Retina (tissue), 1 donor: ENCODE measurements at places on chromosomes 3 and 15.

- no peak for DNase-seq
Observed at GRCh38 chr3:189041482-189042090, 130.2 kb upstream of the TPRG1 start.

- no peak for DNase-seq
Observed at GRCh38 chr3:134543113-134543512, 57.3 kb downstream of the CEP63 start.

DNA sequence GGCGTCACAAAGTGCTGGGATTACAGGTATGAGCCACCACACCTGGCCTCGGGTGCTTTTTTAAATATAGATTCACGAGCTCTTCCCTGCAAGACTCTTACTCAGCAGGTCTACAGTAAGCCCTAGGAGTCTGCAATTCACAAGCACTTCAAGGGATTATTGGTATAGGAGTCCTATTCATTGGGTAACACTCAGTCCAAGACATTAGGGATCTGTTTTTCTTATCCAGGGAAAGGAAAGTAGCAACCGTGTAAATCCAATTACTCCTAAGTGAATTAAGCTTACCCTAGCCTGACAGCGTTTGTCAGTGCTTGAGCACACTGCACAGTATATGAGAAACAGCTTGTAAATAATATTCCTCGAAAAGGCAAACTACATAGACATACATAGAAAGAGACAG lies 109.9 kb downstream of the SENP2 start:
- DNase-seq: no peak

GRCh38 chr15:30044377-30044776 lies 38.4 kb upstream of the GOLGA8J start:
- DNase-seq: no peak

- no peak for DNase-seq
Observed at GRCh38 chr3:166285001-166285400, 447.8 kb upstream of the BCHE start.

GRCh38 chr3:47617086-47618010 lies 38.7 kb upstream of the CSPG5 start:
- DNase-seq: no peak

DNA sequence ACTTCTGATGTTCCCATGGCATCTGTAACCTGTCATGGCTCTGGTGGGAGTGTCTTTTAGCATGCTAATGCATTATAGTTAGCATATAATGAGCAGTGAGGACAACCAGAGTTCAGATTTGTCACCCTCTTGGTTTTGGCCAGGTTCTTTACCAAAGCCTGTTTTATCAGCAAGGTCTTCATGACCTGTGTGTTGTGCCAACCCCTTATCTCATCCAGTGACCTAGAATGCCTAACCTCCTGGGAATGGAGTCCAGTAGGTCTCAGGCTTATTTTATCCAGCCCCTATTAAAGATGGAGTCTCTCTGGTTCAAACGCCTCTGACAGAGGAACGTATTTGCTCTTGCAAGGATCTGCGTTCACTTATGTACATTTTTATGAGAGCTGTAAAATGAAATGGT lies 60.3 kb upstream of the UTS2B start:
- no peak for DNase-seq

DNA sequence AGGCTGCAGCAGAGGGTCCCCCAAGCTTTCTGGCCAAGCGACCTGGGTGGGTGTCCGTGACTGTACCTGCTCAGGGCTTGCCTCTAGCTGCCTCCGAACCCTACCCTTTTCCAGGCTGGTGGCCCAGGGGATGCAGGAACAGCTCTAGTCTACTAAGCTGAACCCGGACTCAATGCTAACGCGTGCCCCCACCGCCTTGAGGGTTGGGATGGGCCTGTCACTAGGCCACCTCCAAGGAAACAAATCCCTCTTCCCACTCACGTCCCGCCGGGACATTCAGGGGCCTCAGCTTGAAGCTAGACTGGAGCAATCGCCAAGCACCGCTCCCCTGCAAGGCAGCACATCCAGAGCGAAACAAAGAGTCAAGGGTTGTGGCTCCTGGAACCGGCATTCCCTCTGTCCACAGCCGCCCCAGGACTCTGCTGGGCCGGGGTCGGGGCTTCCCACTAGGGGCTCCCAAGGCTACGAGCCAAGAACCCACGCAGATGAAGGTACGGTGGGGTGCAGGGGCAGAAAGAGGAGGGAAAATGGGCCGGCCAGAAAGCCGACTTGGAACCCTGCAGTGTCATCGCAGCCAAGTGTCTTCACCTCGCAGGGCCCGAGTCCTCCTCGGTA lies 2.9 kb downstream of the FBXL22 start:
- no peak for DNase-seq

- no peak for DNase-seq
Observed at GRCh38 chr15:78914027-78914764, 30.6 kb downstream of the CTSH start.

GRCh38 chr3:6022621-6023020 lies 835.1 kb downstream of the EDEM1 start:
- DNase-seq: no peak

DNA sequence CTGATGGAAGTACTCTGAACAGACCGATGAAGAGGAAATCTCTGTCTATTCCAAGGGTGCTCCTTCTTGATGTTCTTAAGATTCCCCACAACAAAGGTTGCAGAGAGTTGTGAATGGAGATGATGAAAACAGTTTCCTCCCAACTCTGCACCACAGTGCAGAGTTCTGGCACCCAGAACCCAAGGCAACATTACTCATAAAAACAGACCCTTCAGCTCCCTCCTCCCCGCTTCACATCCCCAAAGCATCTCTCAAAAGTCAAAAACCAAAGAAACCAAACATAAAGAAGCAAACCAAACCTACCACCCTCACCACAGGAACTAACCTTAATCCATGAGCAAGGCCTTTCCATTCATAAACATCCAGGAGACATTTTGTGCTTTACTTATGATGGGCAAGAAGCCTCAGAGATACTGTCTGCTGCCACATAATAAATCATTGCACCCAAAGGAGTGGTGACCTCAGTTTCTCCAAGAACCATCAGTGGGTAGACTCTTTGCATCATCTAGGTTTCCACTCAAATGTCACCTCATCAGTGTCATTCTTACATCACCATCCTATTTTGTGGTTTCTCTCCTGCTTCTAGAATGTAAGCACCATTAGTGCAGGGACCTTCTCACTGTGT lies 13.2 kb downstream of the PCOLCE2 start:
- no peak for DNase-seq

GRCh38 chr15:44315126-44315525 lies 26.6 kb downstream of the GOLM2 start:
- DNase-seq: no peak

DNA sequence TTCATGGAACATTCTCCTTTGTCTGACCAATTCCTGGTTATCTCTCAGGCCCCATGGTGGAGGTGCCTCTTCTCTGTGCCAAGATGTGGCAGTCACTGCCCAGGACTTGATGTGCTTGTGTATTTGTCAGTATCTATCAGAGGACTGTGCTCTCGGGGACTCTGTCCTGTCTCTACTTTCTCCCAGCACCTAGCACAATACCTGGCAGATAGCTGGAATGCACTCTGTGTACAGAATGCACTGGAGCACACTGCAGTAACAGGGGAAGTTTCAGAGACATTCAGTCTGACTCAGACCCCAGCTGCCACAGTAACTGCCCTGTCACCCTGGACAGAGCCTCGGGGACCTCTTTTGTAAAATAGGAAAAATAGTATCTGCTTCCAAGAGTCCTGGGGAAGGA lies 34.6 kb upstream of the SV2B start:
- DNase-seq: no peak

DNA sequence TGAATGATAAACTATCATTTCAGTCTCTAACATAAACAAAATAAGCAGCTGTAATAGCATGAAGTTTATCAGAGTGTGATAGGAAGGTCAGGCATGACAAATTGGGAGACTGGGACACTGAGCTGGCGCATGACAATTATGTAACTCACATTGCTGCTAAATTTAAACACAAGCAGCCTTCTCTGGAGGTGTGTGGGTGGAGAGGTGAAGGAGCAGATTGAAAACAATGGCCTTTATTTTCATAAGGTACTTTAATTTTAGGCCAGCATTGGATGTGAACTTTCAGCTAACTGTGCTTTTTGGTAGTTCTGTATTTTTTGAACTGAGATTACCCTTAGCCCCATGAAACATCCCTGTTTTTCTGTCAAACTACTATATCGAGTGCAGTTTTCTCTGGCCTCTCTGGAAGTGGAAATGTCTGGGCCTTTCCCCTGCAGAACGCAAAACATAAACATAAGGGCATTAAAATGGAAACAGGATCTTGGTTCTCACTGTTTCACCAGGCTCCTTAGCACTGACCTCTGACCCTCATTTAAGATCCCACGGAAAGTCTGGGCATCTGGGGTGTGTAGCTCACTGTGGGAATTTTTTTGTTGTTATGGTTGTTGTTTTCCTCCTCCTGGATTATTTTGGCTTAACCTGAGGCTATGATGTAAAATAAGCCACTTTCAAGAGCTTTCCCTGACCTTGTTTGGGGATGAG lies 160.1 kb upstream of the DPH6 start:
- no peak for DNase-seq

DNA sequence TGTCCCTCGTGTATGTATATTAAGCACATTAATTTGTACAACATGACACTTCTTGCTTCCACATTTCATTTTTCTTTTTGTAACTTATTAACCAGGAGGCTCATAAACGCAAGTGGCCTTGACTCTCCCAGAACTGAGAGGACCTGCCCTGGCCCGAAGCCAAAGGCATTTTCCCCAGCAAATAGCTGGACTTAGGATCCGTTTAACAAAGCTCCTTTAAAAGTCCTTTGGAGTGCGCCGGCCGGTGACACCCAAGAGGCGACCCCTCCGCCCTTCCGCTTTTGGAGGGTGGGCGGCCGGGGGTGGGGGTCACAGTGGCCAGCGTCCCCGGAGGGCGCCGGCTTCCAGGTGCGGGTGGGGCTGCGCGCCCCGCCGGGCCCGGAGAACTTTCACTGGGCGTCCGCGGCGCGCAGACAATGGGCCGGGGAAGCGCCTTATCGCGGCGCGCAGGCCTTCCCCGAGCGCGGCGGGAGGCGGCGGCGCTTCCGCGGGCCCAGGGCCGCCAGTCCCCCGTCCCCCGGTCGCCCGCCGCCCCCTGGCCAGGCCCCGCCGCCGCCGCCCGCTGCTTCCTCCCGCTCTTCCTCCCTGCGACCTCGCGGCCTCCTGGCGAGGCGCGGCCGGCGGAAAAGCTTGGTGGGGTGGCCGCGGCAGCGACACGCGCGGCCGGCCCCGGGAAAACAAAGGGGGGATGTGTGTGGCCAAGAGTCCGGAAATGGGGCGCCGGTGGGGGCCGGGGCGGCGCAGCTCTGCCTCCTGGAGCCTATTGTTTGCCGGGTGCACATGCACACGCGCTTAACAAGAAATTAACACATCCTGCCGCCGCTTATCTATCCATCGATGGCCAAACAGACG lies 613.4 kb downstream of the MCTP2 start:
- DNase-seq: peak; percentile 88

DNA sequence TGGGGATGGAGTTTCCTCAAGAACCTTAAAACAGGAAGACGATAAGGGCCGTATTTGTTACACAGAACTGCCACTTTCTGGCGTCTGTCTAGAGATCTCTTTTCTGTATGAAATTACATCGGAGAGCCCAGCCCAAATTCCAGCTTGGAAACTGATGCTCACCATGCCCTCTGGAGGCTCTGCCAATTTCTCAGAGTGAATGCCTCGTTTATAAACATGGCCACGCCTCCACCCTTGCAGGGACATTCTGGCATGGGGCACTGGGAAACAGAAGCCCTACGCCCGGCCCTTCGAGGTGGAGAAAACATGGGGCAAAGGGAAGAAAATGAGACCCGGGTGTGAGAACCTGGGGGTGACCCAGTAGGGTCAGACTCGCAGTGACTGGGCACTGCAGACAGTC lies 53.4 kb upstream of the SEC13 start:
- no peak for DNase-seq

GRCh38 chr3:193711964-193712598 lies 119.1 kb downstream of the OPA1 start:
- peak; percentile 35 for DNase-seq

DNA sequence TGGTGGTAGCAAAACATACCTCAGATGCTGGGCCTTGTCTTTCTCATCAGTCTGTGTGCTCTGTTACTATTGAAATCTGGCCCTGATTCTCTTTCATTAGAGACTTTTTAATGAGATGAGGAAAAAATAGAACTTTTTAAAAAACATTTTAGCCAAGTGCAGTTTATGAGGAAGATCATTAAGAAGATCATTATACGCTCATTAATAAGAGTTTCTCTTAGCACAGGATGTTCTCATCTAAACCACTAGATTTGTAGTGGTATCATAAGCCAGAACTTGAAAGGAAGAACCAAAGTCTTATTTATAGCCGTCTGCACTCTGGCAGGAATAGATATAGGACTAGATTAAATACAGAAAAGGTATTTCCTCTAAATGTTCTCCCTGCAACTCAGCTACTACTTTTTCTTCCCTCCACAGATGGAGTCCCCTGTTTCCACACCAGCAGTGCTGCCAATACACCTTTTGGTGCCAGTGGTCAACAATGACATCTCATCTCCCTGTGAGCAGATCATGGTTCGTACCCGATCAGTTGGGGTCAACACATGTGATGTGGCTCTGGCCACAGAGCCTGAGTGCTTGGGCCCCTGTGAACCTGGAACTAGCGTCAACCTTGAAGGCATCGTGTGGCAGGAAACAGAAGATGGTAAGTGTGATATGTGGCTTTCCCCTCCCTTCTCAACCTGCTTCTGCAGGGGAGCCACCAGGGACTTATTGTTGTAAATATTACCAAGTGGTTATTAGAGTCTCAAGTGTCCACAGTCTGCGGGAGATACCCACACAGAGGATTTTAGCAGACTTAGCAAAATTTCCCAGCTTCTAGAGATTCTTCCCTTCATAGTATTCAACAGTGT lies 152.8 kb downstream of the RBPMS2 start:
- DNase-seq: no peak

GRCh38 chr3:77142578-77142977 lies 102.7 kb downstream of the ROBO2 start:
- no peak for DNase-seq

- no peak for DNase-seq
Observed at GRCh38 chr3:48437812-48438211, 2.1 kb downstream of the CCDC51 start.

DNA sequence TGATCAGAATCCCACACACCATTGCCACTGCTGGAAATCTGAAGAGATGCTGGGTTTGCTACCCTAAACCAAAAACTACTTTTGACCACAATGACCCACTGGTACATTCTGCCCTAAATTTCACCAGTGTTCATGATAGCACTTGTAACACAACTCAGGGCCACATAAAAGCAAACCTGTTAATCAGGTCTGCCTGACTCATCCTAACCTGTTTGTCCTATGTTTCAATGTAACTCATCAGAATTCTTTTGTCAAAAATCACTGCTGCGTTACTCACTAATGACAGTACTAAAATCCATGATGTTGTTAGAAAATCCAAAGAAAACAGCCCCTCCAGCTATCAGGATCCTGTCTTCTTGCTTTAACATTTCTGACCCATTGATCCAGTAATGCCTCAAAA lies 55.6 kb upstream of the XCR1 start:
- no peak for DNase-seq

GRCh38 chr3:1272546-1273265 lies 179.9 kb downstream of the CNTN6 start:
- no peak for DNase-seq

DNA sequence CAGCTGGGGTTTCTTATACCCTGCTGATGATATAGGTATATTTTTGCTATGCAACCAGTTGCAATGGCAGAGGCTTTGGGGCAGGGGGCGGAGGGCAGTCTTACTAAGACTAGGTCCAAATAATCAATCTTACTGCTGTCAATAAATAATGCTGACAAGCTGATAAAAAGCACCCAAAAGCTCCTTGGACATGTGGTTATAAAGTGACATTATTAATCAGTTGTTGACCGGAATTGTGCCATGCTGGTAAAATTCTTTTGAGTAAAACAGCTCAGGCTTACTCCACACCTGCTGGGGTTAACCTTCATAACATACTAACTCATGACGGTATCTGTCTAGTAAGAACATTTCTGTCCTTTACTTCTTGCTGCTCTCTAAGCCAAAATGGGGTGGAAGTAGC lies 101.9 kb downstream of the CHST2 start:
- no peak for DNase-seq
